ENCODE measurements at places on chromosomes 12 and 14. TPM values are rescaled to one million over a fixed set of nuclear protein-coding genes. Genes with fewer than 3 reads are reported as not detected.

GRCh38 chr12:98769068-98769467 lies 124.0 kb downstream of the APAF1 start:
- H3K4me1 ChIP-seq: no peaks in the 10 kb centered on the region
- H3K4me3 ChIP-seq: no peak overlapping the region
- no peaks in the 10 kb centered on the region for H3K36me3 ChIP-seq
- no peak overlapping the region for H3K27ac ChIP-seq
- H3K27me3 ChIP-seq: no peaks in the 10 kb centered on the region

GRCh38 chr12:121334513-121335343 lies 17.5 kb downstream of the ANAPC5 start:
- H3K27ac ChIP-seq: no peak overlapping the region
- H3K36me3 ChIP-seq: peaks cover 90% of the 10 kb centered on the region
- DNase-seq: no peak
- H3K4me3 ChIP-seq: no peak overlapping the region
- no peaks in the 10 kb centered on the region for H3K27me3 ChIP-seq

GRCh38 chr14:65206448-65207096 lies 104.3 kb upstream of the MAX start:
- no peak for DNase-seq
- no peaks in the 10 kb centered on the region for H3K36me3 ChIP-seq
- no peak overlapping the region for H3K4me3 ChIP-seq

The WDHD1 gene
- 3.5 TPM for total RNA-seq

All from lower lobe of right lung (tissue), 2 donors.